ENCODE measurements at places on chromosomes 6 and 20.
A peak's percentile ranks its signal among the peaks of the same experiment; 100 is the strongest.

DNA sequence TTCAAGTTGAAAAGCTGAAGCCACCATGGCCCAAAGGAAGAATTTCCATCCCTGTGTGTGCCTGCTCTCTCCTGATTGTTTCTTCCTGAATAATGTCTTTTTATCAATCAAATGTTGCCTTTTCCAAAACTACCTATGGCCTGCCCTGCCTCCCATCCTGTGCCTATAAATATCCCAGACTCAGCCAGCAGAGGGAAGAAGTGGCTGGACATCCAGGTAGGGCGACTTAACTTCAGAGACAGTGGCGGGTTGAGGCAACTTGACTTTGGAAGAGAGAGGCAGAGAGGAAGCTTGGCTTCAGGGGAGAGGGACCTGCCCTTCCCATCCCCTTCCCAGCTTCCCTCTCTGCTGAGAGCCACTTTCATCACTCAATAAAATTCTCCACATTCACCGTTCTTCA lies 133.0 kb downstream of the LCA5 start:
- no peak for DNase-seq

- no peak for DNase-seq
Measured at GRCh38 chr20:21312813-21313474, 9.8 kb downstream of the XRN2 start.

- DNase-seq = peak; percentile 62
Measured at GRCh38 chr6:41546475-41546865, 289 bp downstream of the FOXP4 start.

DNA sequence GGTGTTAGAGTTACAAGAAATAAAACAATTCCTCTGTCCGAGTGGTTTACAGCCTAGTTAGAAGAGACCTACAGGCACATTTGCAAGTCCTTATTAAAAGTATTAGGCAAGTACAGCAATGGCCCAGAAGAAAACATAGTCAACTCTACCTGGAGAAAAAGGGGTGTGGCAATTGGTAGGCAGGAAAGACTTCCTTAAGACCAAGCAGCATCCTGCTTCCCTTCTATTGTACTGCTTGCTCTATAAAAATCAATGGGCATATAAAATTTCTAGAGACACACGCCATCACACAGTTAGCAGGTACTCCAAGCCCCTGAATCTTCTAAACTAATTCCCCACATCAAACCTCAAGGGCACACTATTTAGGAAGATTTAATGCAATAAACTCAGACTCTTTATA lies 185.6 kb downstream of the ATXN1 start:
- no peak for DNase-seq

DNA sequence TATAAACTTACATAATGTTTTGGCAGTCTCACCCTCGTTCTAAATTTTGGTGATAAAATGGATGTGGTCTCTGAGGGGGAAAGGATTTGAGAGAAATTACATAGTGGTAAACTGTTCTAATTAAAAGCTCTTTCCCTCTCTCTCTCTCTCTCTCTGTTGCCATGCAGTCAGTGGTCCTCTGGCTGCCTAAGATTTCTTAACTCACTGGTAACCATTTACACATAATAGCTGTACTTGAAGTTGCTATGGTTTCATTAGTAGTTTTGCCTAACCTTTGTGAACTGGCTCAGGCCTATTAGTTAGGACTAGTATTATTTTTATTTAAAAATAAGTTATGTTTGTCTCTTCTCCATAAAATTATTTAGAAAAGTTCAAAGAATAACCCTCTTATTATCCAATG lies 42.0 kb downstream of the MAPK14 start:
- DNase-seq = no peak

DNA sequence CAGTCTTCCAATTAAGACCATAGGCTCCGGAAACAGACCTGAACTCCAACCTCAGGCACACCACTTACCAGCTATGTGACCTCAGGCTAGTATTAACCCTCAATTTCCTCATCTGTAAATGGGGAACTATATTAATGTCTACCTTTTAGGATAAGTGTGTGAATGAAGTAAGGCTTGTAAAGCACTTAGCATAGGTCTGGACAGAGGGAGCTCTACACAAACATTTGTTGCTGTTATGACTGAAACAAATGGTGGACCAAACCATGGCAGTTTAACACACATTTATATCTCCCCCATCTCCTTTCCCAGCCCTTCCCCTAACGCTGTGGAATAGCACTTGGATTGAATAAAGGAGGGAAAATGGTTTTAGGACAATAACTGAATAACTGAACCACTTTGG lies 48.7 kb downstream of the TSHZ2 start:
- DNase-seq = no peak

DNA sequence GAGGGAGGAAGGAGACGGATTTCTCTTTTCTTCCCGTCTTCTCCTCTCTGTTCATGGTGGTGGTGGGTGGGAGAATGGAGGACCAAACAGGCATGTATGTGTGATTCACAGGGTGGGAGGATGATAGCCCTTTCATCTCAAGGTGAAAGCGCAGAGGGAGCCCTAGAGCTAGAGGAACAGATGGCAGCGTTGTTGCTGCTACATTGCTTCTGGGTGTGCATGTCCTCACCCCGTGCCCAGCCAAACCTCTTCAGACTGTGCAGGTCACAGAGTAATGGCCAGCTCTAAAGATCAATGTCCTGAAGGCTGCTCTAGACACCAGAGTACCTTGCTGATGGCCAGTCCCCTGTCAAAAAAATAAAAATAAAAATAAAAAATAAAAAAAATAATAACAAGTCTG lies 301.8 kb downstream of the TBC1D7 start:
- DNase-seq = no peak

DNA sequence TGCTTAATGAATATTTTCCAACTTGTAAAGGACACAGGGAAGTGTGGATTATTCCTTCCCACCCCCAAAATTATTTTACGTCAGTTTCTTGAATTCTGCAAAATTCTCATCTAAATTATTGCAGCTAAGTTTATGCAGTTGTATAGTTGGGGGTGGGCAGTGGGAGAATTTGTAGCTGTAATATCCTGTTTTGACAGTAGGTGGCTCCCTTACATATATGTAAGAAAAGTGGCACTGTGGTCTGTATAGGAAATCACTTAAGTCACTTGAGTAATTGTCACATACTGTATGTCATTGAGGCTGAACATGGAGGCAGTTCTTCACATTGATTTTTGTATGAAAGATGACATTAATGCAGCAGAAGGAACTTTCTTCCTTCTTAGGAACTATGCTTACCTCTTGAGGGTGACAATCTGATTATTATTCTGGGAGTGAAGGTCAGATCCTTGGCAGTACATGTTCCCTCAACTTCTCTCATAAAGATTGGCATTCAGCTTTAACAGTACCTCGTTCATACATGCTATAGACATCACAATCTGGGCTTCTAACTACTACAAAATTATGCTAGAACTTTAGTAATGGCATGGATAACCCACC lies 14.6 kb upstream of the CFAP206 start:
- DNase-seq = peak; percentile 76

- DNase-seq = peak; percentile 13
Measured at GRCh38 chr6:40395066-40395697, 192.0 kb downstream of the LRFN2 start.

DNA sequence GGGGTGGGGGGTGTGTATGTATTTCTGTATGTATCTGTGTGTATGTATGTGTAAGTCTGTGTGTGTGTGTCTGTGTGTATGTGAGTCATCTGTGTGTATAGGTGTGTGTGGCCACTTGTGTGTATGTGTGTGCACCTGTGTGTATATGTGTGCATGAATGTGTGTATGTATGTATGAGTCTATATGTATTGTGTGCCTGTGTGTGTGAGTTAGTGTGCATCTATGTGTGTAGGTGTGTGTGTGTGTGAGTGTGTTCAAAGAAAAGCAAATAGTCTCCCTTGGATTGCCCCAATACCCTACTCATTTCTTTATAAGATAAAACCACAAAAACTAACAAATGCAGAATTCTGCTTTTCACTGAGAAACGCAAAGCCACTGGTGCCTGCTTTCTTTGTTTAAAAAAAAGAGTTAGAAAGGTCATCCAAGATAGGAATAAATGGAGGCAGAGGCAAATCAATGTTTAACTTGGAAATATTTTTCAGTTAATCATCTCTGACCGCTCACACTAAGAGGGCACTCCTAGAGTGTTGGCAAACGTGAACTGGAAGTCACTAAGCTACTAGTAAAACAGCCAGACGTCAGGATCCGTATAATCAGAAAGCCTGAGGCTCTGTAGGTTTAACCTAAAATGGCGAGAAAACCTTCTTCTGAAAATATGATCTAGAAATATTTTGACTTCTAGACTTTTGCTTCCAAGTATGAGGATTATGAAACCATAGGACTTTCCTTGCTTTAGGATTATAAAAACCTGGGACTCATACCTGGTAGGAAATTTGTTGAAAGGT lies 37.4 kb upstream of the JAG1 start:
- DNase-seq = no peak

- no peak for DNase-seq
Measured at GRCh38 chr20:5171790-5172164, 45.0 kb downstream of the CDS2 start.

DNA sequence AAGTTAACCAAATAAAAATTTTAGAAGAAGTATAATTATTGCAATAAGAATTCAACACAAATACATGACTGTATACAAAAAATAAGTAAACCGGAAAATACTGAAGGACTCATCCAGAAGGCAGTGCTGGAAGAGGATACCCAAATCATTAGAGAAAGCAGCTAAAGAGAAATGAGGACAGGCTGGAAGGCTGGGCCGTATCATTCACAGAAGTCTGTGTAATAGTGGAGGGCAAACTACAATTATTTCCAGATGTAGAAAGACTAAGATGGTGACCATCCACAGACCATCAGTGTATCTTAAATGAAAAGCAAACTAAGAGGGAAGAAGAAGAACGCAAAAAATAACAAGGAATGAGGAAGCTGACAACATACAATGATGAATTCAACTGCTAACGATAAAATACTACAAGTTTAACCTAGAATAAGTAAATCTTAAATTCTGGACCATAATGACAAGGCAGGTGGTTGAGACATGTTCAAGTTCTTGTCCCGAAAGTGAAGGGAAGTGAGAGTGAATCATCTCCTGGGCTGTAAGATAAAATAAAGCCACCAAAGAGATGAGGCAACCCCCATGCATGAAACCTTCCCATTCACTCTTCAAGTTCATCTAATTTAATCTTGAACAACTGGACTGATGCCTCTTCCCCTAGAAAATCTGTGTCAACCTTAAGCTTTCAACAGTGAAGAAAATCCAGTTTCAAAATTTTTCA lies 71.5 kb downstream of the SLC23A2 start:
- DNase-seq = peak; percentile 29

- DNase-seq = peak; percentile 39
Measured at GRCh38 chr6:157644043-157644810, 178.8 kb upstream of the SNX9 start.

GRCh38 chr6:27441001-27441400 lies 31.9 kb downstream of the ZNF184 start:
- DNase-seq = no peak

DNA sequence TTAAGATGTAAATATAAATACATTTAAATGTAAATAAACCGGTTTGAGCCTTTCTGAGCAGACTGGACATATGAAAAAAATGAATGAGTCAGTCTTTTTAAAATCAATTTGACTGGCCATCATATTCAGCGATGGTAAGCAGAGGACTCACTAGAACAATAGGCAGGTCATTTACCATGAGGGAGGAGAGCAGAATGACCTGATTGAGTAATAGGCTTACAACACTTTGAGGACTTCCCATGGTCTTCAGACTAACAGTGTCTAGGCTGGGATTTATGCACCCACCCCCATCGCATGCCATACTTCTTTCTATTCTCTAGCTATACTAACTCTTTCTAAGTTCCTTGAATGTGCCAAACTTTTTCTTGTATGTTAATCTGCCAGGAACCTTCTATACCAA lies 241.9 kb upstream of the RAB32 start:
- no peak for DNase-seq

DNA sequence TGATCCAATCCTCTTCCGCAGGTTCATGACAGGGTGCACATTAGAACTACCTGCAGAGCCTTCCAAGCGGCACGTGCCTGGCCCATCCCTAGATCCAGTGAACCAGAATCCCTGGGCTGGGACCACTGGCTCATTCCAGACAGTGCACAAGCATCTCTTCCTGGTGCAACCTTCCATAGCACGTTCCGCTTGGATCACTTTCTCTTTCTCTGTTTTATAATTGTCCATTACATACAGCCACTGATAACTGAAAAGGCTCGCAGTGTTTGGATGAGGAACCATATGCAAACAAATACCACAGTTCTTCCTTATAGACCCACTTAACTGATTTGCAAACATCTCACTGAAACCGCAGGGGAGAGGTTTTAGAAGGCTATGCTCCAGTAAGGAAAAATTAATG lies 59.6 kb upstream of the DDR1 start:
- no peak for DNase-seq

GRCh38 chr6:53433261-53433950 lies 84.7 kb upstream of the ELOVL5 start:
- DNase-seq = no peak

DNA sequence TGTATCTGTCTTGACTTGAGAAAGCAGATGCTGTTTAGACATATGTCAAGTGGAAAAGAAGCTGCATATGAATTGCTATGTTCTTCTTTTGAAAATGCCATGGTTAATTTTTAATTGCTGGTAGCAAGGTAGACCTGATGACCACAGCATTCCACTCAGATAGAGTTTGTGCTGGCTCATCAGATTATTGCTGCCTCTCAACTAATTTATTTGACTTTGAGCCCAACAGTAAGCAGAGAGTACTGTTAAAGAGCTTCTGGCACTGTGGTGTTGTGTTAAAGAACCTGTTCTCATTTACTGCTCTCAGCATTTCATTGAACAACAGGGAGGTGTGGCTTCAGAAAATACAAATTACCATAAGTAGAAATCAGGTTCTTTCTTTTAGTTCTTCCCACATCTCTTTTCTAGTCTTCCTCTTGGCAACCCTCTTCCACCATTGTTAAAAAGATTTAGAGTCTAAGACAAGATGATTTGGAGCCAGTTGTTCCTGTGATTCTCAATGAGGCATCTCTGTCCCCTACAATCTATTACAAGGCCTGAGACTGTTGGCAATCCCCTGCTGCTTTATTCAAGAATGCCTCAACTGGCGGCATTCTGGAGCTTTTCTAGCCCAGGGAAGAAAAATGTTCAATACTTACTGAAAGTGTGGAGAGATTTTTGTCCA lies 967.6 kb upstream of the GJE1 start:
- DNase-seq = no peak

- DNase-seq = no peak
Measured at GRCh38 chr6:99252421-99252820, 97.1 kb downstream of the FAXC start.

DNA sequence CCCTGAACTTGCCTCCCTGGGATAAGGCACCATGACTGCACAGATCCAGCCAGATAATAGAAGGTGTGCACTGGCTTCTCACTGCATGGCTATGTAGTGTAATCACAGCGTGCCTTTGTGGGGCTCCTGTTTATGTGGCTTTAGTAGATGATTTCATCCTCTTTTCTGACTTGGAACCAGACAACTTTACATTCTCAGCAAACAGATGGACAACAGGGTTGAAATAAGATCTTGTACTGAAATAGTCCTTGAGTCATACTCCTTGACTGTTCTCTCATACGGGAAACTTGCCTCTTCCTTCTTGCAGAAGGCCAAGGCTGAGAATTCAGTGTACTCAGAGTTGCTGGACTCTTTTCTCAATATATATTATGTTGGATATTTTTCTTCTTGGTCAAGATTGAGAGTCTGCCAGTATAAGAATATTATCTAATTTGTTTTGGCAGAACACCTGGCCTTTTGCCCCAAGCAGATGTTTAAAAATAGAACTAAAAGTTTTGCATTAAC lies 25.0 kb upstream of the RNF144B start:
- peak; percentile 92 for DNase-seq
